Fibroblast of the aortic adventitia (primary cell): ENCODE measurements at places on chromosomes 4 and X.

DNA sequence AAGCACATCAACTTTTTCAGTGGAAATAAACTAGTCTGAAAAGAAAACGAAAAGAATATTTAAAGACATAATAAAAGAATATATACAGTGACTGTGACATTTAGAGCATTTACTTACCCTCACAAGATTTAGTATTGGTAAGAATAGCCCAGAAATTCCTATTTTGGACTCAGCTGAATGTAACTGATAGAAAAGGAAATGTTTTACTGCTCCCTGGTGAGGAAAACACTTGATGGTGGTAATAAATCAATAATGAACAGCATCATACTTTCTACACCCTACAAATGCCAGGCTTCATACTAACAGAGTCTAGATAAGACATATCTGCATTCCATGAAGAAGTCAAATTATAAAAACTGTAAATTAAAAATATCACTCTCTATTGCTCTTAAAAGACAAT is 753.5 kb upstream of the PCDH10 start:
- DNase-seq, result no peak

GRCh38 chr4:141560056-141560455 is 76.3 kb upstream of the IL15 start:
- no peak for DNase-seq

DNA sequence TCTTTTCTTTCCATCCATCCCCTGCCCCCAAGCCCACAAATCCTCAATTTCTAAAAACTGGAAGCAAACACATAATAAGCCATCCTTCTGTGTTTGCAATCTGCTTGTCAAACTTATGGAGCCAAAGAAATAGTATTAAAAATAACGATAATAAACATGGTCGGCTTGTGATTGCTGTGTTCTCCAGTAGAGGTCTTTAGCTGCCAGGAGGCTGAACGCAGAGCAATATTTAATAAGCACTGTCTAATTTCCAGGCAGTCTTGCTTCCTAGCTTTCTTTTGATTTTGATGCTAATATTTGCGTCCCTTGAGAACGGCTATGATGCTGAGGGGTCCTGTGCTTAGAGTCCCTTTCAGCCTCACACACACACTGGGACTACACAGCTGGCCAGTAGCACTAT is 3.2 kb upstream of the HELT start:
- DNase-seq, result peak; percentile 11

DNA sequence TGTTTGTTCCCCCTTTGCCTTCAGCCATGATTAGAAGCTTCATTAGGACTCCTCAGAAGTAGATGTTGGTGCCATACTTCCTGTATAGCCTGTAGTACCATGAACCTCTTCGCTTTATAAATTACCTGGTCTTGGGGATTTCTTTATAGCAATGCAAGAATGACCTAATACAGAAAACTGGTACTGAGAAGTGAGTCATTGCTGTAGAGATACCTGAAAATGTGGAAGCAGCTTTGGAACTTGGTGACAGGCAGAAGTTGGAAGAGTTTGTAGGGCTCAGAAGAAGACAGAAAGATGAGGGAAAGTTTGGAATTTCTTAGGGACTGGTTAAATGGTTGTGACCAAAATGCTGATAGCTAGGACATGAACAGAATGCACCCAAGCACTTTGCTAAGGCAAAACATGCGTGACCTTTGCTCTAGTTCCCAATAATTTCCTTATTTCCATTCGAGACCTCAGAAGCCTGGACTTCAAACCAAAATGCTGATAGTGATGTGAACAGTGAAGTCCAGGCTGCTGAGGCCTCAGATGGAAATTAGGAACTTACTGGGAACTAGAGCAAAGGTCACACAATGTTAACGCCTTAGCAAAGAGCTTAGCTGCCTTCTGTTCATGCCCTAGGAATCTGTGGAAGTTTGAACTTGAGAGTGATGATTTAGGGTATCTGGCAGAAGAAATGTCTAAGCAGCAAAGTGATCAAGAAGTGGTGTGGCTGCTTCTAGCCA is 3.0 kb upstream of the USP46 start:
- no peak for DNase-seq

DNA sequence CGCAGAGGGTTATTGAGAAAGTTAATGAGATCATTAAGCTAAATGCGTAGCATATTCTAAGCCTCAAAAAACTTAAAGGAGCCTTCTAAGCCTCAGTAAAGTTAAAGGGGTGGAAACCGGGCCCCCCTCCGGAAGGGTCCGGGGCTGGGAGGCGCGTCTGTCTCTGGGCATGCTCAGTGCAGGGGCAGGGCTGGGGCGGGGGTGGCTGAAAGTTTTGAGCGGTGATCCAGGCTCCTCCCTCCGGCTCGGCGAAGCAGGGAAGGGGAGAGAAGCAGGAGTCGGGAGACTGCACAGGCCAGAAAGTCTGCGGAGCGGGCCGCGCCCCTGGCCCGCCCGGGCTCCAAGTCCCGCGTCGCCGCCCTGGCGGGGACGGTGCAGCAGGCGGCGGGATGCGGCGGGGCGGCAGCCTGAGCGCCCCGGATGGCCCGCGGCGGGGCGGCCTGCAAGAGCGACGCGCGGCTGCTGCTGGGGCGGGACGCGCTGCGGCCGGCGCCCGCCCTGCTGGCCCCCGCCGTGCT is at the start of gene EVC:
Gene EVC, plus strand, starts transcription at position 241 of the 518 bp plus-strand sequence. Its CDS starts 180 bp downstream, at position 421.
- peak; percentile 81 for DNase-seq

- DNase-seq, result no peak
Measured at GRCh38 chrX:71282514-71283402, 677 bp upstream of the NONO start.

DNA sequence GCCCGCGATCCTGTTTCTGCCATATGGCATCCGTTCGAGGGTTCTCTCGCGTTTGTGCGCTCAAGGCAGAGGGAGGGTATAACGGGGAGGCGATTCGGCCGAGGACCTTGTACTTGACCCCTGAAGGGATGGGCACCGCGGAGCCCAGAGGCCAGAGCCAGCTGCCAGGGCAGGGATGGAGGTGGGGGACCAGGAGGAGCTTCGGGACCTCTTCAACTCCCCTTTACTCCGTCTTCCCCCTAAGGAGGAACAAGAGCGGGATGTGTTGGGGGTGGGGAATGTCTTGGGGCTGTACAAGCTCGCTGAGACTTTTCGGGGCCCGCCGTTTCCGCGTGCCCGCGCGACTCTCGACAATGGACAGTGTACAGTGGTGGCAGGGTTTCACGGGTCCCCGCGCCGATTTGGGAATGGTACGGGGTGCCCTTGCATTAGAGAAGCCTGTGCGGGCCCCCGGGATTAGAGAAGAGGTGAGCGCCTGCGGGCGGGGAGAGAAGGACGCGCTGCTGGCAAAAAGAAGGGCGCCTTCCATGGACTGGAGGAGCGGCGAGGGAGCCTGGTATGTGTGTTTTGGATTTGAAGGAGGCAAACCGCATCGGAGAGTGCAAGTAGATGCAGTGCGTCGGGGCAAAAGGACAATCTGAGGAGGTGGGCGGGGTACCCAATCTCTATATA is 760 bp downstream of the UGT8 start:
- DNase-seq, result no peak

DNA sequence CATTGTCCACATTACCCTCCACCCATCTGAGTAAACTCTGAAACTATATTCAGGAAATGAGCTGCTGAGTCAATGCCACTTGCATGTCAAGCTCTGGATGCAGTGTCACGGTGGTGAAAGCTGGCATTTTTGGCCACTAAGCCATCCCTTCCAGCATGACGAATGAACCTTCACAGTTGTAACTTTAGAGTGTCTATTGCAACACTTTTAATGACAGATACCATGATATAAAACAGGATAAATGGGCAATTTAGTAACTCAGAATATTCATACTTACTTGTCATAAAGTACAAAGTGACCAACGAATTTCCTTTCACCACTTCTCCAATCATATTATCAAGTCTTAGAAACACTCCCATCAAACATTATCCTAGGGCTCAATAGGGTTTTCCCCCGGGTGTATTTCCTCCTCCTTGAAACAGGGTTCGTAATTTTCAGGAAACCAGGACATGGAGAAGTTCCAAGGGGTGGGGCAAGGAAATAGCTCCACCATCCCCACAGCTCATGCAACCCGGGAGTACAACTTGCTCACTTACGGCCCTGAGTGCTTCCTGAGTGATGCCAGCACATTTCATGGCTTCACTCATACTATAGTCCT is 73.1 kb downstream of the MTHFD2L start:
- peak; percentile 80 for DNase-seq

DNA sequence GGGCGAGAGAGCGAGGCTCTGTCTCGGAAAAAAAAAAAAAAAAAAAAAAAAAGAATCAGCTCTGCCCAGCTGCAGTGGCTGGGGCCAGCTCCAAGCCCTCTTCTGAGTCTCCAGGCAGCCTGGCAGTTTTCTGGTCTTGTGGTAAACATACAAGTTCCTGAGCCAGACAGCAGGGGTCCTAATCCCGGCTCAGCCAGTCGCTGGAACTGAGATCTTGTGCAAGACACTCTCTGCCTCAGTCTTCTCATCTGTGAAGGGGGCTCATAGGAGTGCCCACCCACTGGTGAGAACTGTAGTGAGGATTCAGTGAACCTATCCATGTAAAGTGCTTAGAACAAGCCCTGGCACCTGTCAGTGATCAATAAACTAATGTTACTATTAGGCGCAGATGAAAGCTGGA is 41.8 kb downstream of the C4orf50 start:
- DNase-seq, result no peak

DNA sequence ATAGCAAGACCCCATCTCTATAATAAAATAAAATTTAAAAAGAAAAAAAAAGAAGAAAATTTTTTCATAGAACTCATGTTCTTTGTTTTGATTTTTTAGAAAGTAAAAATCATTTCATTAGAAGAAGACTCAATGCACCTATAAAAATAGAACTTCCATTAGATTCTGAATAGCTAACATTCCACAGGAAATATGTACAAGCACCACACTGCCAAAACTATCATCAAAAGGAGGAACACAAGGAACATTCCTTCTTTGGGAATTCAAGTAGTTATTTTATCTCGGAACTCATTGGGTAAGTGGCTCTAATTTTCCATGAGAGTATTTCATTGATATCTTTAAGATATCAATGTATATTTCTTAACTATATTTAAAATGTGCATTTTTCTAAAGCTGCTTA is 157.6 kb downstream of the CAMK2D start:
- DNase-seq, result peak; percentile 67

- DNase-seq, result no peak
Measured at GRCh38 chrX:69264158-69264581, 98.9 kb upstream of the PJA1 start.

GRCh38 chr4:103008875-103009729 is 10.4 kb downstream of the SLC9B1 start:
- peak; percentile 86 for DNase-seq

GRCh38 chrX:119981286-119982070 is 37.9 kb upstream of the NKAP start:
- peak; percentile 27 for DNase-seq

GRCh38 chr4:2418650-2419571 is at the start of gene CFAP99:
Gene CFAP99 (plus strand): TSS chr4:2418955.
- DNase-seq, result peak; percentile 91

DNA sequence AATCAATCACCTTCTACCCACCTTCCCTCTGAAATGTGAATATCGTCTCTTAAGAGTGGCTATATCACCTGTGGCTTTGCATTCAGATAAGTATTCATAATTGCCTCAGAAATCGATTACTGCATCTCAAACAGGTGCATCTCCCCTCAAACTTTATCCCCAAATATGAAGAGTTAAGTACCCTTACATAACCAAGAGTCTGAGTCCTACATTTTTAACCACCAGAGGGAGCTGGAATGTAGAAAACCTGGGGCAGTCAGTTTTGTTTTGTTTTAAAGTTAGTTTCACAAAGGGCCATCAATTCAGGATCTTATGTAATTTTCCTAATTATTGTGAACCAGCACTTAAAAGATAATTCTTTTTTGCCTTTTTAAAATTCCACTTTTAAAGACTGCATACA is 5.7 kb downstream of the TCEANC start:
- DNase-seq, result peak; percentile 84

GRCh38 chr4:172818901-172819300 is 349.7 kb upstream of the GALNT7 start:
- no peak for DNase-seq

DNA sequence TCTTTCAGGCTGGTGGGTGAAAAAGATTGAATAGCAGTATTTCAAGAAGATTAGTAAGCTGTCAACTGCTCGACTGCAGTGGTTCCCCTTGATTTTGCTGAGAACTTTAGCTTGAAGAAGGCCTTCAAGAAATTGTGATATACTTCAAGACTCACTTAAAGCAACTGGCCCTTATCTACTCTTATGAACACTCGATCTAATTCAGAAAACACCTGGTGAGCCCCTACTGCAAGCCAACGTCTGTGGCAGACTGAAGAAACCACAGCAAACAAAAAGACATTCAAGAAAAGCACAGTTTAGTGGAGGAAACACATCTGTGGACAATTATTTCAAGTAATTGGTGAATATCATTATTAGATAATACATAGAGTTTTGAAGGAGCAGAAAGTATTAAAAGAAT is 119.0 kb downstream of the INPP4B start:
- no peak for DNase-seq
